ENCODE measurements at places on chromosomes 16 and 17.

DNA sequence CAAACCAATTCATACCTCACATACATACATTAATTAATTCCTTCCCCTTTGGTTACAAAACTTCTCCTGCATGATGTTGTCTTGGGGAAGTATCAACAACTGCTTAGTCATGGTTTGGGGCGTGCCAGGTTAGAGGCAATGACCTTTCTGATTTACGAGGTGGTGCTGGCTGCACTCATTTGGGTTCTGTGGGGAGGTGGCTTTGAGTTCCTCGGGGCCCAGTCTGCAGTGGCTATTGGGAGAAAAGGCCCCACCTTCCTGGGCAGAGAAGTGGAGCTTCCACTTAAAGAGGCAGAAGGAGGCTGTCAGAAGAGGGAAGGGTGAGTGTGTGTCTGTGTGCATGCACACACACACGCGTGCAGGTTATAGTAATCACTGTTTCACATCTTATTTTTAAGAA lies 10.2 kb upstream of the ETV4 start:
- DNase-seq: no peak

- DNase-seq: peak; percentile 52
These were observed 209.7 kb downstream of the RBFOX3 start for GRCh38 chr17:79400989-79401703.

DNA sequence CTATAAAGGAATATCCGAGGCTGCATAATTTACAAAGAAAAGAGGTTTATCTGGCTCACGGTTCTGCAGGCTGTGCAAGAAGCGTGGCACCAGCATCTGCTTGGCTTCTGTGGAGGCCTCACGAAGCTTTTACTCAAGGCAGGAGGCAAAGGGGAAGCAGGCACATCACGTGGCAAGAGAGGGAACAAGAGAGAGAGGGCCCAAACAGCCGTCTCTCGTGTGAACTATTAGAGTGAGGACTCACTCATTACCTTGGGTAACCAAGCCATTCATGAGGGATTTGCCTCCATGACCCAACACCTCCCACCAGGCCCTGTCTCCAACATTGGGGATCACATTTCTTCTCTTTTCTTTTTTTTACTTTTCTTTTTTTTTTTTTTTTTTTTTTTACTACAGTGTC lies 7.5 kb upstream of the ALKBH5 start:
- no peak for DNase-seq

DNA sequence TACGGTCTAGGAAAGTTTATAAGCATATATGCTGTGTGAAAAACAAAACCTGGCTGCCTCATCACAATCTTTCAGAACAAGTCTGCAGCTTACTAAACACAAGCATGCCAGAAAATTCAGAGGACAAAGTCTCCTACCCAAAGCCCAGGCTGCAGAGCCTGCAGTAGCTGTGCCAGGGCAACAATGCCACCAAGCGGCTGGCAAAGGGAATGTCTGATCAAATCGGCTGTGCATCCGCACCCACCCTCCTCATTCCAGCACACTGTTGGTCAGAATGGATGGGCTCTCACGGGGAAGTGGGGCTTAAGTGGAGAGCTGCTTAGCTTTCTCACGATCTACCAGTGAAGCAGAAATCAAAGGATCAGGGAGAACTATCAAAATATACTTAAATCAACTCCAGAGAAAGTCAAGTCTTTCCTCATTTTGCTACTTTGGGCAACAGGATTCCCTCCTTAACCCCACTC lies 73.5 kb downstream of the CYTH1 start:
- peak; percentile 53 for DNase-seq

GRCh38 chr16:88867581-88868246 lies 1.3 kb upstream of the PABPN1L start:
- no peak for DNase-seq

DNA sequence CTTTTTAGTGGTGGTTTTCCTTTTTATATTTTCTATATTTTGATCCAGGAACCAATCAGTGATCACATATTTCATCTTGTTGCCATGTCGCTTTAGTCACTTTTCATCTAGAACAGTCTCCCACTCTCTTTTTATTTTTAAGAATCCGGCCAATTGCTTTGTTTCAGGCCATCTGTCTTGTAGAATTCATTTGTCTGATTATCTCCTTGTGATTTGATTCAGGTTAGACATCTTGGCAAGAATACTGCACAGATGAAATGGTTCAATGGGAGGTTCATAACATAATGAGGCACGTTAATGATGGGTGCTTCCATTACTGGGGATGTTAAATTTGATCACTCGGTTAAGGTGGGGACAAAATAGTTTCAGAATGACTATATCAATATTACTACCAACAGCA lies 49.1 kb downstream of the NUP88 start:
- DNase-seq: no peak

GRCh38 chr16:565419-566330 lies 1.1 kb upstream of the NHLRC4 start:
- no peak for DNase-seq

GRCh38 chr16:55876854-55877253 lies 1.7 kb upstream of the CES5A start:
- DNase-seq: no peak

DNA sequence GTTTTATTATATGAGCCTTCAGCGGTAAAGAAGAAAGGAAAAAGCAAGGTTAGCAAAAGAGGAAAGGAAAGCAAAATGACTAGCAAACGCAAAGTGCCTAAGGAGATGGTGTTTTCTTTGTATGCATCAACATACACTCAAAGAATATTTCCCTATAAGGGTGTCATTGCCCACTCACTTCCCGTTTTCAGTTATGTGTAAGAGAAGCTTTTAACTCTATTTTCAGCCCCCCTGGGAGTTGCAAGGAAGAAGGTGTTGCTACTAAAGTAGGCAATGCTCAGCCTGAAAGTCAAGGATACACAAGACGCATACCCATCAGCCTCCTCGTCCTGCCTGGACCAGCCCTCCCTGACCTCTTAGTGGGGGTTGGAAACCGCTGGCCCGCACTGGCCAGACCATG lies 267.7 kb upstream of the ZFHX3 start:
- DNase-seq: no peak

DNA sequence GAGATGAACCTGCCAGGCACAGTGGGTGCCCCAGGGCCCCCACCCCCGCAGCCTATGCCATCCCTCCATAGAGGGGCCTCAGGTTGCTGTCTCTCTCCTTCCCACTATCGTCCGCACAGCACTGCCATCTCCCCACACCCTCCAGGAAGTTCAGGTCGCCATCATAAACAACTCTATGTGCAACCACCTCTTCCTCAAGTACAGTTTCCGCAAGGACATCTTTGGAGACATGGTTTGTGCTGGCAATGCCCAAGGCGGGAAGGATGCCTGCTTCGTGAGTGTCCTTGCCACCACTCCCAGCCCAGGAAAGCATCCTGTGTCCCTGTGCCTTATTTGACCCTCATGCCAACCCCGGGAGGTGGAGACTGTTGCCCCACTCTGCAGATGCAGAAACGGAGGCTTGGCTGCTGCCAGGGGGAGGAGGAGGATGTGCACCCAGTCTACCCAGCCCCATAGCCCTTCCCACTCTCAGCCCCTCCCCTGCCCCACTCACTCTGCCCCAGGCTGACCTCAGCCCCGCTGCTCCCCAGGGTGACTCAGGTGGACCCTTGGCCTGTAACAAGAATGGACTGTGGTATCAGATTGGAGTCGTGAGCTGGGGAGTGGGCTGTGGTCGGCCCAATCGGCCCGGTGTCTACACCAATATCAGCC lies 3.9 kb downstream of the PRSS21 start:
- no peak for DNase-seq

DNA sequence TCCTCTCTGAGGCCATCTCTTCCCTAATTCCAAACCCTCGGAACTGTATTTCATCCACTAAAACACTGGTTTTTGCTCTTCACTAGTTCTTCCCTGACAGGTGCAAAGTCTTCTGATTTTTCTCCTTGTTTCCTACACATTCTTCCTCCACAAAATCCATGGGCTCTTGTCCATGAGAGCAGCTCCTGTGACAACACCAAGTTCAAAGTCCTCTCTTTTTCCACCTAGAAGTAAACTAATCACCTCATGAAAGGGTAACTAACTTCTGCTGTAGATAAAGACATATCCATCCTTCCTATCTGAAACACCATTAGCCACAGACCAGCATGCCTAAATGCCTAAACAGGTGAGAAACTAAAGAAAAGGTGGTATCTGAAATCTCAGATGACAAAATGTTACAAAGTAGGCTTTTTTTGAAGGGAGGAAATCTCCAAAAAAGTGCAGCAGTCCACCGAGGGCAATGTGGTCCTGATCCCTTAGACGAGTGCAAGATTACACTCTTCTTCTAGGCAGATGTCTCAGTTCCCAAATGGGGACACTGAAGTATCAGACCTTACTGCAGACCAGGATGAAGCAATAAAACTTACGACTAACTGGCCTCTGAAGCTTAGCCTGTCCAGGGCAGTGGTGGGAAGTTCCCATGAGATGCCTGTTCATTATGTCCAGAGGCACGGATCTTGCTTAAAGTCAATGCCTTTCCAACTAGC lies 2.8 kb downstream of the PIP4K2B start:
- no peak for DNase-seq

GRCh38 chr17:44970136-44970741 lies 2.1 kb upstream of the C1QL1 start:
- no peak for DNase-seq

GRCh38 chr17:8287651-8288335 lies 677 bp upstream of the RANGRF start:
- no peak for DNase-seq

DNA sequence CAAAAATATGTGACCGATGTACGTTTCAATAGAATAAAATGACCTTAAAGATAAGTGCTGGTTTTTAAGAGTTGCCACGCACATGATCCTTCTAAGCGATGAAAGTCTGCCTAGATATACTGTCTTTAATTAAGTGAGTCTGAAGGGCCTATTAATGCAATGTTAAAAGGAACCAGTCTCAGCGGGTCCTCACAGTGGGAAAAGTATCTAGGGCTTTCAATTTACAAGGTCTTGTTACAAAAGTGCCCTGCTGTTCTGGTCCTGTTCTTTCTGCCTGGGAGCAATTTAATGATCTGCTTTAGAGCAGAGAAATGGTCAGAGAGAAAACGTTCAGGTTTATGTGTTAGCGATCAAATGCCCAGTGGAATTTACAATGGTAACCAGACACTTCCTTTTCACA lies 864.0 kb downstream of the KCNJ2 start:
- DNase-seq: no peak

Measured in NCI-H1048 (cell line).